ENCODE measurements at places on chromosomes 3 and 15.

DNA sequence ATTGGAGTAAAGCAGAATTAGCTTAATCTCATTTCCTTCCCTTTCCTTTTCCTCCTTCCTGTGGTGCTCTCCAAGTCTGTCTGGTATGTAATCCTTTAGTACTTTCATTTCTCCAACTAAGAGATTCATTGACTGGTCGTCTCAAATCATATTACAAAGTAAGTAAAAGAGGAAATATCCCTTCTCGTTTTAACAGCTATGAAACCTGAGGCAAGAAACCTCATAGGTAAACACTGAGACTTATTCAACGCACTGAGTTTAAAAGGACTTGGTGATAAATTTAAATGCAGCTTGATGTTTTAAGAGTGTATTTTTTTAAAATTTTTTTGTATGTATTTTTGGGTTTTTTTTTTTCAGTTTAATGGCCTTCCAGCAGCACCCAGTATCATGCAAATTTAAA lies 117.2 kb upstream of the LRRC3B start:
- DNase-seq, result no peak

DNA sequence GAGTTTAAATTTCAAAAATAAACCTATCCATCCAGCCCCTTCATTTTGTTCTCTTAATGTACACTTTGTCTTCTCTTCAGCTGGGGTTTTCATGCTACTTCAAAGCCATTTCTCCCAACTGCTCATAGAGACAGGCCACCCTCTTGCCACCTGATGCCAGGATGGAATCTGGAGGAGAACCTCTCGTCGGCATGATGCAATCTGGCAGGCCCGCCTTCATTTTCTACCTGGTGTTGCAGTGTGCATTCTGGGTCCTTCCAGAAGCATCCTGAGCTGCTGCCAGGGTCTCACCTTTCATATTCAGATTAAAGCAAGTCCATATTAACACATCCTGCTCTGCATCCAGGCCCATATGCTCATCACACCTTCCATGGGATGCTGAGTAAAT lies 60.8 kb downstream of the CTNNB1 start:
- DNase-seq, result no peak

GRCh38 chr3:127820826-127821313 lies 1.4 kb downstream of the MGLL start:
- DNase-seq, result no peak

GRCh38 chr3:187739094-187739560 lies 6.1 kb downstream of the BCL6 start:
- no peak for DNase-seq

- DNase-seq, result no peak
Observed at GRCh38 chr15:48925714-48926223, 38.0 kb downstream of the SHC4 start.

GRCh38 chr3:113717818-113718217 lies 21.4 kb upstream of the USF3 start:
- no peak for DNase-seq

GRCh38 chr3:43873723-43874122 lies 183.0 kb downstream of the ABHD5 start:
- DNase-seq, result no peak

- DNase-seq, result no peak
Observed at GRCh38 chr3:27728195-27729087, 6.3 kb upstream of the EOMES start.

DNA sequence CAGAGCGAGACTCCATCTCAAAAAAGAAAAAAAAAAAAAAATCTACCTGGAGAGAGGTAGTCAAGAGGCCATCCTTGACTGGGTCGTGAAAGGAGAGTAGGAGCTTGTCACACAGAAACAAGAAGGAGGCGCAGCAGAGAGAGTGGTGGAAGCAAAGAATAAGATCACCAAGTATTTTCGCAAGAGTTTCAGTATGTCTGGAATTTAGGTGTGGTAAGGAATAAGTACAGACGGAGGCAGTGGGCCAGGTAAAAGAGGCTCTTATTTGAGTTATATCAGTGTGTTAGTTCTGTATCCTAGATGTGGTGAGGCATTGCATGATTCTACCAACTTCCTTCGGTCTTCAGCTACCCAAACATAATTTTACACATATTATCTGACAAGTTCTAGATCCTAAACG lies 14.6 kb upstream of the ATP10A start:
- no peak for DNase-seq

GRCh38 chr15:48282216-48282615 lies 49.0 kb upstream of the DUT start:
- DNase-seq, result no peak

- no peak for DNase-seq
Observed at GRCh38 chr3:185630182-185630622, 44.1 kb downstream of the SENP2 start.

DNA sequence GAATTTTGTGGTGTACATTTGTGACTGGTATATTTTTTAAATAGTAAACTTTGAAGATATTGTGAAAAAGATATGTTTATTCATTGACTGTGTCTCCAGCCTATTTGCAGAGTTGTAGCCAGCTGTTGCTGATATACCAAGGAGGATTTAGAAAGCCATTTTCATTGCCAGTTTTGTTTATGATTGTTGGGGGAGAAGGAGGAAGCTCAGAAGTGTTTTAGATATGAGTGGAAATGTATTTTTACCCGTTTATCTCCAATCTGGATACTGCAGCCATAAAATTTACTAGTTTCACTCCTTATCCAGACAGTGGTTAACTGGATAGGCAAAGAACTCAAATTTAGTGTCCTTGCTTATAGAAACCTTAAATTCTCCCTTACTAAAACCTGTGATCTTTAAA lies 18.8 kb downstream of the ATP11B start:
- no peak for DNase-seq

- no peak for DNase-seq
Observed at GRCh38 chr15:74621936-74622335, 6.3 kb downstream of the CLK3 start.

- DNase-seq, result no peak
Observed at GRCh38 chr3:59064276-59064675, 14.5 kb upstream of the CFAP20DC start.

DNA sequence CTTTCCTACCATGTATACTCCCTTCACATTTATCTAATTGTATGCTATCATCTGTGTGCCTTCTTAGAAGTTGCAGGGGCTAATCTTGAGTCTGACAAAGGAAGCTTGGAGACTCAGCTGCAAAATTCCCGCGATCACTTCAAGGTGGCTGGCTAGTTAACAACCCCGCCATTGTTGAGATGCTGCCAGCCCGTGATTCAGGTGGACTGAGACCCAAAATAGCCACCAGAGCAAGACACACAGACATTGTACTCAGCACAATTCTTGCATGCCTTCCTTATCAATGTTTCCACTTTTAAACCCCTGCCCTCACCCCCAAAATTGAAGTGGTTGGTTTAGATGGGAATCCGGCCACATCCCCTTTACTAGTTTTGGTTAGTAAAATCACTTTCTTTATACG lies 225.8 kb upstream of the ZNF717 start:
- no peak for DNase-seq

Measured in activated CD4-positive, CD25-positive, alpha-beta regulatory T cell (primary cell).